ENCODE measurements at places on chromosomes 5 and 9.

DNA sequence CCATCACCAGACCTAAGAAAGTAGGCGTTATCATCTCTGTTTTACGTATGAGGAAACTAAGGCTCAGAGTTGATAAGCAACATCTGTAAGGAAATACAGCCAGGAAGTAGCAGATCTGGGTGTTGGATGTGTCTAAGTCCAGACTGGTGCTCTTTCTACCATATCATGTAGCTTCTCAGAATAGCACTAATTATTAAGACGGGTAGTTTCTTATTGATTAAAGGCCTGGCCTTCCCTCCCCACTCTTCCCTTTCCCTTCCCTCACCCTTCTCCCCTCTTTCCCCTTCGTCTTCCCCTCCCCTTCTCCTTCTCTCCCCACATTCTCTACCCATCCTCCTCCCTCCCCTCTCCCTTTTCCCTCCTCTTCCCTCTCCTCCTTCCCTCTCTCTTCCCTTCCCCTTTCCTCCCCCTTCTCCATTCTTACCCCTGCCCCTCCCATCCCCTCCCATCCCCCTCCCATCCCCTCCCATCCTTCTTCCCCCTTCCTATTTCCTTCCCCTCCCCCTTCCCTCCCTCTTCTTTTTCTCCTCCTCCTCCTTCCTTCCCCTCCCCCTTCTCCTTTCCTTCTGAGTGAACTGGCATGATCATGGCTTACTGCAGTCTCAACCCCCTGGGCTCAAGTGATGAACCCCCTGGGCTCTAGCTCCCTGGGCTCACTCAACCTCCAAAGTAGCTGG is 79.4 kb downstream of the SNX24 start:
- no peak for DNase-seq

DNA sequence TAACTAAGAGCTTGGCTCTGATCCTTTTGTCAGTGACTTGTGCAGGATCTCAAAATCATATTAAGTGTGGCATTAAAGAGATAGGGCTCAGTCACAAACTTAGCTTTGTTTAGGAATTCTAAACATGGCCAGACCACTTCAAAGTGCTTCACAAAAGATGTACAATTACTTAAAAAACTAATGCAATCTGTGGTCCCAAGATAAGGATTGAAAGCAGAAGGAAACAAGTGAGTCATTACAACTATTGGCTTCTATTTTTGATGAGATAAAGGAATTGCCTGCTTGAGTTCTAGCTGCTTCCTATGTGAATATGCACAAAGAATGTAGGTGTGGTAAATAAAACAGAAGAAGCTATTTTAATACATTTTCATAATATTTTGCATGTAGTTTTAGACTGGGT is 44.9 kb upstream of the SLC12A2 start:
- peak; percentile 32 for DNase-seq

- no peak for DNase-seq
Measured at GRCh38 chr9:134427153-134427782, 101.0 kb downstream of the RXRA start.

GRCh38 chr9:72204062-72204461 is 54.8 kb downstream of the GDA start:
- DNase-seq: no peak
